ENCODE measurements at places on chromosomes 3 and 15.

DNA sequence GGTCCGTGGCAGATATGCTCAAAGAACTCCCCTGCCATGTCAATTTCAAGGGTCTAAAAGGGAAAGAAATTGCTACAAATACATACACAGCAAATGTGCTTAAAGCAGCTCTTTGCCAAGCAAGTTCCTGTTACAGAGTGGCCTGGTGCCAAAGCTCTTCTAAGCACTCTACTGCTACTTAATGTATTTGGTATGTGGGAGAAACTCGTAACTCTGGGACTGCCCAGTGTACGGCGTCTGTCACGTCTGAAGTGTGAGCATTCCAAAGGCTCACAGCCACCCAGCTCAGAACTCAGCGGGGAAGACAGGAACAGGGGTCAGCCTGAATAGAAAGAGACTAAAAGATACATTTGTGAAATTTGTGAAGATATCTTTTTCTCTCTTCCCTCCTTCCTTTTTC is 54.6 kb downstream of the RBMS3 start:
- no peak for DNase-seq

DNA sequence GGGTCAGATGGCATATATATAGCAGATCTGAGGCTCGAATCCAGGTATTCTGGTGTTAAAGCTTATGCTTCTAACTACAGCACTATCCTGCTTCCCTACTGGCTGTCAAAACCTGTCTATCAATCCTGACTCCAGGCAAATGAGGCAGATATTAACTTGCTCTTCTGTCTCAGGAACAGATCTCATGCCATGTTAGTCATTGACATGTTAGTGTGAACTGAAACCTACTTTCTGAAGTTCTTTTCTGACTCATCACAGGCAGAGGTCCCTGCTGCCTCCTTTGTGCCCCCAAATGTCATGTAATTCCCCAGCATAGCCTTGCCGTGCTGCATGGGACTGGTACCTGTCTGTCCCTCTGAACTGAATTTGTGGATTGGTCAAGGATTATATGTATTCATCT is 125.0 kb upstream of the SMAD3 start:
- DNase-seq: no peak

DNA sequence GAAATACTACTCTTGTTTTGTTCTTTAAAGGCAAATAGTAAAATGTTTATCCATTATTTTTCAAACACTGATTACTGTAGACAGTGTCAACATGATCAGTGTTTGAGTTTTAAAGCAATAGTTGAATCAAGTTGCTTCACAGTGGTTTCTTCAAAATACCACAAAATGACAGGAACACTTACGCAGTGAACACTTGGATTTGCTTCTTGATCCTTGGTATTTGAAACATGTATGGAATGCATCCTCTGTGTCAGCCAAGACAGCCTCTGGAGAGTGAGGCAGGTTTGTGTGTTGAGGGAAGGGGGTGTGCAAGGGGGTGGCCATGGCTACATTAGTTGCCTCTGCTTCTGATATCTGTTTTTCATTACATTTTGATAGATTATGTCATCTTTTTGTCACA is 413.0 kb downstream of the RBMS3 start:
- DNase-seq: no peak

DNA sequence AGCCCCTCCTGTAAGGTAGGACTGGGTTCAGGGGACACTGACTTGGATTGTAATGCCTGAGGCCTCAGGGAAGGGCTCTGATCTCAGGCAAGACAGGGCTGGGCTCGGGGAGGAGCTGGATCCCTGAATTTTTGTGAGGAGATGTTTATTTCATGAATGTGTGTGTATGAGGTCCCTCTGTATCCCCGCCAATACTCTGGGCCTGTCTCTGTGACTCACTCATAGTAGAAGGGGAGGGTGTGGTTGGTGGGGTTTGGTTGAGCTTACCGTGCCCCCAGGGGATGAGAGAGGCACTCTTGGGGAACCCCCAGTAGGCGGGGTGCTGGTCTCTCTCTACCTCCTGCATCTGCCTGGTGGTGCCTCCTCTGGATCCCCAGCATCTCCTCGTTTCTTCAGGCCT is 28.1 kb downstream of the RPSA start:
- no peak for DNase-seq

DNA sequence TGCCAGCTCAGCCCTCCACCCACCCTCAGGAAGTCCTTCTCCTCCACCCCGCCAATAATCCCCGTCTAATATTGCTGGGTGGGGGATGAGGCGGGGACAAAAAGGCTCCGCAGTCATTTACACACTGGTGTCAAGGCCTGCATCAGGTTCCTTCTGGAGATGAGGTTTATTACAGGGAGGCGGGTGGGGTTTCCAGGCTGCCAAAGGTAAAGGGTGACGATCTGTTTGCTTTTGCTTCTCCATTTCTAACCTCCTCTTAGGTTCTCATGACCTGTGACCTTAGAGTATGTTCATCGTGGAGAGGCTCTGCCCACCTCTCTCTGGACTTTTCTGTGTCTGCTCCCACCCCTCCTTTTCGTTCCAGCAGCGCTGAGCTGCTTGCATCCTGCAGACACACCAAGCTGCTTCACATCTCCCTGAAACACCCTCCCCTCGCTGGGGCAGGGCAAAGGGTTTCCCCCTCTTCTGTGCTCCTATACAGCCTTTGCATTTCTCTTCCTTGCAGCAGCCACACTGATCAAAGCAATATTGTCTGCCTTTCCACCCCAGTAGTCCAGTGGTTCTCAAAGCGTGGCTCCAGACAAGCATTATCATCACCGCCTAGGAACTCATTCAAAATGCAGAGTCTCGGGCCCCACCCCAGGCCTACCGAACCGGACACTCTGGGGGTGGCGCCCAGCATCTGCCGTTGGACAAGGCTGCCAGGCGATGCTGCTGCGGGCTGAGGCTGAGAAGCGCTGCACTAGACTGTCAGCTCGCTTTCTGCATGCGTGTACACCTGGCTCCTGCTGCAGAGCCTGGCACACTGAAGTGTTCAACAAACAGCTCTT is 26.6 kb downstream of the CA12 start:
- no peak for DNase-seq

GRCh38 chr15:83436513-83437158 is 10.5 kb upstream of the SH3GL3 start:
- no peak for DNase-seq

GRCh38 chr3:149519912-149520311 is 45.4 kb downstream of the TM4SF4 start:
- DNase-seq: no peak

DNA sequence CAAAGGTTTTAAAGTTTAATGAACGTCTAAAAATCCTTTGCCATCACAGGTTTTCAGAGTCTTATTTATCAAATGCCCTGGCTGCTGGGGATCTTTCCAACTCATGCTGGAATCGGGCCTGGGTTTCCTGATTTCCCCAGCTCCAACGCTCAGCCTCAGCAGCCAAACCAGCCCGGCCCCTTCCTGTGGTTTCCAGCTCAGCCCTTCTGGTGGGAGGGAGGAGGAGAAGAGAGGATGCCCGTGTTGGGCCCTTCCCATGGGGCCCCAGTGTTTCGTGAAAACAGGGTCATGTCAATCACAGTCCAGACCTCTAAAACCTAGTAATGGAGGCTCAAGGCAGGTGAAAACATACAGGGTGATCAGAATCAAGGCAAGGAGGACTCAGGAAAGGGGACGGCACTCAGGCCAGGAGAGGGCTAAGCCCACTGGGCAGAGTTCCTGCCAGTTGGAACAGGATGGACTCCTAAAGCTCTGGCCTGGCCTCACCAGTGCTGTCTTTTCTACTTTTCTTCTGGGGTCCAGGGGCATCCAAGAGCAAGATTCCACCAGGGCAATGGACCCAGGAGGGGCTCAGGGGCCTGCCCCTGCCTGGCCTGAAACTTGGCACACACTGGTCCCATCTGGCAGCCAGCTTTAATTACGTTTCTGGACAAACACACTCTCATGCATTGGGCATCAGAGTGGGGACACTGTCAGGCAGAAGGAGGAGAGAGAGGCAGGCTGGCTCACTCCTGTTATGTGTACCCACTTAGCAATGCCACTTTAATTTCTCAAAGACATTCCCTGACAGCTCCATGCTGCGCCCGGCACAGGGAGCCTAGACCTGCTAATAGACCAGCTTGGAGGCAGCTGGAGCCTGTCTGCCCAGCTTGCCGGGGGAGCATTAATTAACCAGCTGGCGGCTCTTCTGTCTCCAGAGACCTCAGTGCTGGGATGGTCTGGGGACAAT is 194.6 kb downstream of the FAM43A start:
- peak; percentile 53 for DNase-seq

GRCh38 chr3:18246336-18247060 is 178.6 kb downstream of the SATB1 start:
- DNase-seq: no peak

GRCh38 chr3:110799271-110799670 is 272.3 kb upstream of the NECTIN3 start:
- no peak for DNase-seq

DNA sequence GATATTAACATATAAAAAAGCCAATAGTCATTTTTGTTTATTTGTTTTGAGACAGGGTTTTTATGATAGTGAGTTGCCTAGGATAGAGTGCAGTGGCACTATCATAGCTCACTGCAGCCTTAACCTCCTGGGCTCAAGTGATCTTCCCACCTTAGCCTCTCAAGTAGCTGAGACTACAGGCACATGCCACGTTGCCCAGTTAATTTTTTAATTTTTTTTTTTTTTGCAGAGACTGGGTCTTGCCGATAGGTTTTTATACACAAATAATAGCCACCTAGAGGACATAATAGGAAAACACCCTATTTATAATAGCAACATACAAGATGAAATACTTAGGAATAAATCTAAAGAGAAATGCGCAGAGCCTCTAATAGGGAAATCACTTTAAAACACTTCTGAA is 13.3 kb downstream of the EIF3J start:
- DNase-seq: no peak

- DNase-seq: no peak
Observed at GRCh38 chr15:47376190-47376589, 341.1 kb upstream of the SEMA6D start.

- no peak for DNase-seq
Observed at GRCh38 chr15:83977992-83978391, 257.6 kb upstream of the GOLGA6L4 start.

GRCh38 chr3:174758943-174759342 is 100.2 kb upstream of the NAALADL2 start:
- no peak for DNase-seq

GRCh38 chr3:172716476-172716875 is 5.6 kb upstream of the NCEH1 start:
- DNase-seq: no peak

DNA sequence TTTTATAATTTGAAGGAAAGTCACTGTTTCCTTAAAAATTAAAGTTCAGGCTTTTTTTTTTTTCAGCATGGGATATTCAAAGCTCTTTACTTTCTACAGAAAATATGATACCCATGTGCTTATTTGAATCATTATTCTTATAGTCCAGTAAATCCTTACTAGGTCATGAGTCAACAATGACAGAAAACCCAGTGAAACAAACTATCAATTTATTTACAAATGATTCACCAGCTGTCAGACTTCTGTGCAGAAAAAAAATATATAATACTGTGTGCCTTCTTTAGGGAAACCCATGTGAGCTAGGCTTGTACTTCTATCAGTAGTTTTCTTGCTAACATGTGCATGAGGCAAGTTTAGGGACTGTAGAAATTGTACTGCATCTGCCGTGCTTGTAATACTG is 1.2 kb downstream of the ACP3 start:
- no peak for DNase-seq

DNA sequence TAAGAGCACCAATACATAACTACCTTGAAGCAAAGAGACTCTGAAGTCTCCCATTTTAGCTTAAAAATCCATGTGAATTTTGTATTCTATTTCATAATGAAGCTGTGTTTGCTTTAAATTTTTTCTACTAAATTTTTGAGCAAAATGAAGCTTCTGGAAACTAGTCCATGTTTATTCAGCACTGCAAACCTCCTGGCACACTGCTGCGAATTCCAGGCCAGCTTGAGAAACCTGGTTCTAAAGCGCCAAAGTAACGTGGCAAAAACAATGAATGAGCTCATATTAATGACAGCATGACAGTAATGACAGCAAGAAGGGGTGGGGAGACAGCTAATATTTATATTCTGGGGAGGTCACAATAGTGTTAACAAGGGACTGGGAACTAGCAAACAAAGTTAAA is 25.7 kb downstream of the CEP152 start:
- no peak for DNase-seq

DNA sequence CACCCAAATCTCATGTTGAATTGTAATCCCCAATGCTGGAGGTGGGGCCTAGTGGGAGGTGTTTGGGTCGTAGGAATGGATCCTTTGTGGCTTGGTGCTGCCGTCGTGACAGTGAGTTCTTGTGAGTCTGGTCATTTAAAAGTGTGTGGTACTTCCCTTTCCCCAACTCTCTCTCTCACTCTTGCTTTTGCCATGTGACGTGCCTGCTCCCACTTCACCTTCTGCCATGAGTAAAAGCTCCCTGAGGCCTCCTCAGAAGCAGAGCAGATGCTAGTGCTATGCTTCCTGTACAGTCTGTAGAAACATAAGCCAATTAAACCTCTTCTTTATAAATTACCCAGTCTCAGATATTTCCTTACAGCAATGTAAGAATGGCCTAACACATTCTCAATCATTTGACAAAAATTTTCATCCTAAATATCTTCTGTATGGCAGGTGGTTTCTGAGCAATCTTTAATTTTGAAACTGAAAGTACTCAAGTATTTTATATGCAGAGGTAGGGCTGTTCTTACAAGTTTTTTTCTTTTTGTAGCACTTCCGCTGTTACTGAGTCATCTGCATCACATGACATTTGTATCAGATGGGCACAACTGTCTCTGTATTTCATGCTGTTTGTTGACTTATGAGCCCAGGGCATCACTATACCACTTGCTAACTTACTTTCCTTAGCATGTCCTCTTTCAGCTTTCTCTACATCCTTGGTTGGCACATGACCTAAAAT is 8.8 kb downstream of the RPL39L start:
- DNase-seq: no peak

DNA sequence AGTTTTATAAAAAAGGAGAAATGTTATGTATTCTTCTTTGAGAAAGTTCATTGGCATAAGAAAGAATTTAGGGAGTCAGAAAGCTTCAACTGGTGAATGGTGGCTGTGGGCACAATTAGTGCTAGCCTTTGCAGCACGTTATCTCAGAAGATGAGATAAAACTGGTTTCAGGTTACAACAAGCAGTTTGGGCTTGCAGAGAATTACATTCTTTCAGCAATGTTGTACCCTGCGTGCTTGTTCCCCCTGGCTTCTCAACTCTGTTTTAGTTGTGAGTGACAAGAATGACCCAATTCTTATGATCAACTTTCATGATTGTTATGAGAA is 31.6 kb upstream of the ACP3 start:
- no peak for DNase-seq
